ENCODE measurements at places on chromosomes 1 and 21.
A peak's percentile ranks its signal among the peaks of the same experiment; 100 is the strongest.

DNA sequence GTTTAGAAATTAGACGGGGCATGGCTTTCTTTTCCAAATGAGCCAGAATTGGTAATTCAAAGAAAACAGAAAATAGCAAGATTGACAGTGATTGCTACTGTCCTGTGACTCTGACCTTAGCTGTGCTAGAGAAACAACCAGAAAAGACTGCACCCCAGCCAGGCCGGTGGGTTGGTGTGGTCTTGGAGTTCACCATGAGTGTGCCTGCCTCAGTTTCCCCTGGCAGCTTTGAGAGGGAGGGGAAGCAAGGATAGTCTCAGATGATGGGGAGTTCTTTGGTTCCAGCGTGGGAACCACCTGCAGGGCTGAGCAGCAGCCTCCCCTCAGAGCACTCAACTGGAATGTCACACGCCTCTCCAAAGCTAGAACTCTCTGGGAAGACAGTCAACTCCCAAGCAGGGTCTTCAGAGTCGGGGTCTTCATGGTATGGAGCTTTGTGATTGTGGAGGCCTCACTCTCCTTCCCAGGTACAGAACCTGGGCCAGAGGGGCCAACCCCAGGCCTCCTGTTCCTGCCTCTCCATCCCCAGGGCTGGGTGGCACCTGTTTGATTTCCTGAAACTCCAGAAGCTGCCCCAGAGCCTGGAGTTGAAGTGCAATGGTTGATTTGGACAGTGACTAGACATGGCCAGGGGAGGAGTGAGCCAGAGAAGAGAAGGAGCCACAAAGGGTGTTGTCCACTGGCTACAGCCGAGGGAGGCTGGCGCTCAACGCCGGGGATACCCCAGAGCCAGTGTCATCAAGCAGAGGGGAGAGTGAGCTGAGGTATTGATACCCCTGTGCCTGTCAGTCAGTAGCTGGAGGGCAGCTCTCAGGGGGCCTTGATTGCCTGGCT, 35.7 kb downstream of the SIM2 start:
- no peak for DNase-seq

- DNase-seq = no peak
Observed at GRCh38 chr1:245550720-245551043, 395.9 kb downstream of the KIF26B start.

DNA sequence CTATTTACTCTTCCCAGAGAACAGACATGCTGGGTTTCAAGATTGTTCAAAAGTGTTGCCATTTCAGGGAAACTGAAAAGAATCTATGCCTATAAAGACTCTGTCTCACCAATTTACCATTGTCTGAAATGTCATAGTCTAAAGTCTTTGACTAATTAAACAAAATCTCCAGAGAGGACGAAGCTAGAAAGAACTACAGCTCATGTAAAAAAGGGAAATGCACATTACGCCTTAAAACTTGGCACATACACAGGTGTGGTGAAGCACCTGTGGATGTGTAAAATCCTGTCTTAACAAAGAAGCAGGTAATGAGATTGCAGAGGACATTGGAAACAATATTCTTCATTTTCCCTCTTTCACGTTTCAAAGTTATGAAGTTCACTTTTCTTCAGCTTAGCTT, 130.6 kb downstream of the EIF4G3 start:
- no peak for DNase-seq

DNA sequence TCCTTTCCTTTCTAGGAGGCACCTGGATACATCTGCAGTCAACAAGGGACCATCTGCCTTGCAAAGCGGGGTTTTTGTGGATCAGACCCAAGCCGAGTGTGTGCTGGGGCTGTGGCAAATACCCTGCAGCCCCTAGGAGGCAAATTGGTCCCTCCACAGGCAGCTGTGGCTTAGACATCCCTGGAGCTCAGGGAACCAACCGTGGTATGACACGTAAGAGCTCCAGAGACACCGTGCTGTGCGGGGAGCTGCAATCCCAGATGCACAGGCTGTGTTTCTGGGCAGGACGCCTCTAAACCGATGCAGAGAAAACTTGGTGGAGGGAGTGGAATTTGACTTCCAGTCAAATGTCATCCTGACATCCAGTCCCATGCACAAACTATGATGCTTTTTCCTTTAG, 141.5 kb downstream of the KAZN start:
- no peak for DNase-seq

GRCh38 chr1:62735491-62736171, 47.4 kb upstream of the DOCK7 start:
- DNase-seq = no peak

- DNase-seq = no peak
Observed at GRCh38 chr1:17861685-17862084, 106.6 kb downstream of the ACTL8 start.

GRCh38 chr1:181040284-181040865, 6.6 kb downstream of the MR1 start:
- DNase-seq = no peak

DNA sequence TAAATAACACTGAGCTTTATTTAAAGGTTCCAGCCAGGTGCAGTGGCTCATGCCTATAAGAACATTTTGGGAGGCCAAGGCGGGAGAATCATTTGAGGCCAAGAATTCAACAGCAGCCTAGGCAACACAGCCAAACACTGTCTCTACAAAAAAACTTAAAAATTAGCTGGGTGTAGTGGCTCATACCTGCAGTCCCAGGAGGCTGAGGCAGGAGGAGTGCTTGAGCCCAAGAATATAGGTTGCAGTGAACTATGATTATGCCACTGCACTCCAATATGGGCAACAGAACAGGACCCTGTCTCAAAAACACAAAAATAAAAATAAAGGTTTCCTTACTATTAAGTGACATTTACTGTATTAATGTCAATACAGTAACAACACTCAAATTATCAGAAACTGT, 2.1 kb downstream of the TAF12 start:
- DNase-seq = no peak

- no peak for DNase-seq
Observed at GRCh38 chr1:117672756-117673155, 66.9 kb downstream of the TENT5C start.

DNA sequence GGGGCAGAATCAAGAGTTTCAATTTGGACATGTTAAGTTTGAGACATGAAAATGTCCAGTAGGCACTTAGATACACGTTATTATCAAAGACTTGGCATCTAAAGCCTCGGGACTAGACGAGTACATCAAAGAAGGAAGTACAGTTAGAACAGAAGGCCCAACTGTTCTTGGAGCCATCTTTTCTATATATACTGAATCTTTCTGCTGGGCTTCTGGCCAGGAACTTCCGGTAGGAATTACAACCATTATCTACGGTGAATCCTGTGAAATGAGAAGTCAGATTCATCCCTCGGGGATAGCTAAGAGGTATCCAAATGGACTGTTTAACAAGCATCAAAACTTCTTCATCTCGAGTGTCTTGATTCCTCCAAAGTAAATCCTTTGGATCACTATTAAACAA, 34.4 kb upstream of the NRDC start:
- no peak for DNase-seq

DNA sequence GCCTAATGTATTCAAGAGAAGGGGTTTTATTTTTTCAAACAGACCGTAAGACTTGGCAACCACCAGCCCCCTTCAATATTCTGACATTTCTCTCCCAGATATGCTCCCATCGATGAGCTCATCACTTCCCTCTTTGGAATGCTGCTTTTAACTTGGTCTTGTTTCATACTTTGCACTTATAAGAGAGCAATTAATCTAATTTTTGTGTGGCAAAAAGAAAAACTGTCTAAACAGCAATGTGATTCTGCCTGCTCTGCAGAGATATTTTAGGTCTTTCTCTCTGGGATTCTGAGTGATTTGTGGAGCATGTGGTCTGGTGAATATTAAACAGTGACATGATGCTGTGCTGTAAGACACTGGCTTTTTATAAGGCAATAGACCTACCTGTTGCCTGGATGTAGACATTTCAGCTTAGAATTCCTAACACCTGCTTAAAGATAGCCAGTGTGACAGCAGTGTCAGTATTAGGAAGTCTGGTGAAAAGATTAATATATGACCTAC, 284.8 kb downstream of the BACH1 start:
- DNase-seq = no peak

GRCh38 chr1:199811163-199811562, 216.3 kb upstream of the NR5A2 start:
- DNase-seq = no peak

DNA sequence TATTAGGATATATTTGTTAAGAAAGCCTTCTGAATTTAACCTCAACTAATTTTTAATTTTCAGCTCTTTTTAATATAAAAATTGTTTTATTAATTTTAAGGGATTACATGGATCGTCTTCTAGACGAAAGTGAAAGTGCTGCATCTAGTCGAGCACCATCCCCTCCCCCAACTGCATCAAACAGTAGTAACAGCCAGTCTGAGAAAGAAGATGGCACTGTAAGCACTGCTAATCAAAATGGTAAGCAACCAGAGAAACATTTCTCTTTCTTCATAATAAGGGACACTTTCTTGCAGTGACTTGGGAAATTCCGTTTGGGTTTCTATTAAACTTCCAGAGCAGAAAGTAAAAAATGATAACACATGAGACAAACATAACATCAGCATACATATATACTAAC, 56.9 kb downstream of the MIER1 start:
- peak; percentile 13 for DNase-seq
